ENCODE measurements at places on chromosomes 2 and 18.
A peak's percentile ranks its signal among the peaks of the same experiment; 100 is the strongest.

DNA sequence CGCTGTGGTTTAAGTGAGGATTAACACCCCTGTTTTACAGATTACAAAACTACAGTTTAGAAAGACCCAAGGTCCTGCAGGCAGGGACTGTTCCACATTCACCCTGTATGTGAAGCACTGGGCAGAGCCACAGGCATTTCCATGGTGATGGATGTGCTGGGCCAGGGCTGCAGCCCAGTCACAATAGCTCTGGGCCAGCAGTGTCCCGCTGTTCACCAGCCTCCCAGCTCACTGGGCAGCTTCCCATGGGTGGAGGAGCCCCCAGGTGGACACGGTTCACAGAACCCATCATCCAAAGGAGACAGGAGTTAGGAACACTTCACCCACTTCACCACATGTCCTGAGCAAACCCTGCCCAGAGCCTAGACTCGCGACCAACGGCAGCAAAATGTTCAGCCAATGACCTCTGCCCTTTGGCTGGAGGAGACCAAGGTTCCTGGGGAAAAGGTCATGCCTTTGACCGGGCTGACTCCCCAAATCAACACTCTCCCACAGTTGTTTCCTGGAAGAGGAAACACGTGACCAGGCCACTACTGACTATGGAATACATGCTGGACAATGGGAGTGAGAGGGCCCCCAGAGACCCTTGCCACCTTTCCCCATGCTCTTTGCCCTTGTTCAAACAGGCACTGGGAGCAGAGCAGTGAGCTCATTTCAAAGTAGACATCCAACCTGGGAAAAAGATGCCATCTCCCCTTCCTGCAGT lies 28.0 kb upstream of the SLC35F6 start:
- no peak for DNase-seq

DNA sequence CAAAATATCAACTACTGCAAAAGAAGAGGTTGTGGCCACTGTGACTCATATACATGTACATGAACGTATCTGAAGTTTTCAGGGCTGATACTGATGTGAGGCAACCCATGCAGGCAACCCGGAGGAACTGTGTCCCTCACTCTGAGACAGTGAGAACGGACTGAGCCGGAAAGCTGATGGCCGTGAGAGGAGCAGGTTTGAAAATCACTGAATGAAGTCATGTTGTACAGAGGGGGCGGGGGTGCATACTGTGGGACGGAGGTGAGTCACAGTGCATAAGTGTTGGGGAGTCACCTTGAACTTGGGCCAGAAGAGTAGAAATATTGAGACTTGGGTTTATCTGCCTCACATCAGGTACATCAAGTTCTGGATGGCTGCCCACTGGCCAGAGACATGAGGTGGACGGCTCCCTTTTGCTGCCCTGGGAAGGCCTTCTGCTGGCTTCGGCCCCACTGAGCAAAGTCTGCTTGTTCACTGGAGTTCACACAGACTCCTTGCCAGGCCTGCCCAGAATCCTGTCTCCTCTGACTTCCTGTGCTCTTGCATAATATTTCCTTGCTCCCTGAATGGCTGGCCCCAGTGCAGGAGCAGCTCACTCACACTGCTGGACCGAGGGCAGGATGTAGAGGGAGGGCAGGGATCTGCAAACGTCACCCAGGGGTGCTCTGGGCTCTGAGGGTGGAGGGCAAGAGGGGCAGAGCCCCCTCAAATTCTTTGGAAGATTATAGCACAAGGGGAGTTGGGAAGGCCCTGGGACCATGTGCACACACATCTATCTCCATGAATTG lies 18.1 kb downstream of the EPAS1 start:
- DNase-seq, result no peak

- DNase-seq, result no peak
Measured at GRCh38 chr2:32502941-32503340, 124.9 kb upstream of the TTC27 start.

DNA sequence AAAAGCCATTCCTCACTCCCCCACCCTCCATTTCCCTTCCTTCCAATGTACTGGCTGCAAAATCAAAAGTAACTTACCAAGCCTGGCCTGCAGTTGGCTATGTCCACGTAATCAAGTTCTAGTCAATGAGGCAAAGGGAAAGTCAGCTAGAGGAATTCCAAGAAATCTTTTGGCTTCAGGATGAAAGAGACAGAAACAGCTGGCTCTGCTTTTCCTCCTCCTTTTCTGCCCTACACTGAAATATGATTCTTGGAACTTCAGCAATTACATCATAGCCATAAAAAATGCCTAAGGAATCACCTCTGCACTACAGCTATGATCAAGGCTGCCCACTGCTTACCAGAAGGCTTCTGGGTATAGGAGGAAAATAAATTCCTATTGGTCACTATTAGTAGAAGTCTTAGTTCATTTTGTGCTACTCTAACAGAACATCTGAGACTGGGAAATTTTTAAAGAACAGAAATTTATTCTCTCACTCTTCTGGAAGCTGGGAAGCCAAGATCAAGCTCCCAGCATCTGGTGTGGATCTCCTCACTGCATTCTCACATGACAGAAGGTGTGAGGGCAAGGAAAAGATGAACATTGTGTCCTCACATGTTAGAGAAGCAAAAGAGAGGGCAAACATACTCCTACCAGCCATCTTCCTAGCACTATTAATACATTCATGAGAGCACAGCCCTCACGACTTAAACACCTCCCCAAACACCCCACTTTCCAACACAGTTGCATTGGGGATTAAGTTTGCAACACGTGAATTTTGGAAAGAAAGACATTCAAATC lies 219.9 kb downstream of the TMX3 start:
- no peak for DNase-seq

GRCh38 chr2:21097331-21097730 lies 26.4 kb upstream of the TDRD15 start:
- no peak for DNase-seq

- no peak for DNase-seq
Measured at GRCh38 chr2:98823196-98824170, 92.6 kb upstream of the MGAT4A start.

- DNase-seq, result peak; percentile 75
Measured at GRCh38 chr2:203706403-203706802, at the start of gene CD28. CD28 (plus strand) TSS chr2:203706639; CDS start chr2:203706697, 58 bp downstream.

DNA sequence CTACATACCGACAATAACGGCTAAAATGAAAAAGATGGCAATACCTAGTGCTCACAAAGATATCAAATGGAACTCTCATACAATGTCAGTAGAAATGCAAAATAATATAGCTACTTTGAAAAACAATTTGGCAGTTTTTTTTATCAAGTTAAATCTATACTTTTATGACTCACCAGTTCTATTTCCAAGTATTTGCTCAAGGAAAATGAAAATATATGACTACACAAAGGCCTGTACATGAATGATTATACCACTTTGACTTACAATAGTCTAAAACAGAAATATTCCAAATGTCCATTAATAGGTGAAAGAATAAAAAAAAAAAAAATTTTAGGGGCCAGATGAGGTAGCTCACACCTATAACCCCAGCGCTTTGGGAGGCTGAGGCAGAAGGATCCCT lies 219.8 kb downstream of the ZRANB3 start:
- no peak for DNase-seq

- no peak for DNase-seq
Measured at GRCh38 chr2:120394764-120395163, 48.8 kb downstream of the INHBB start.

DNA sequence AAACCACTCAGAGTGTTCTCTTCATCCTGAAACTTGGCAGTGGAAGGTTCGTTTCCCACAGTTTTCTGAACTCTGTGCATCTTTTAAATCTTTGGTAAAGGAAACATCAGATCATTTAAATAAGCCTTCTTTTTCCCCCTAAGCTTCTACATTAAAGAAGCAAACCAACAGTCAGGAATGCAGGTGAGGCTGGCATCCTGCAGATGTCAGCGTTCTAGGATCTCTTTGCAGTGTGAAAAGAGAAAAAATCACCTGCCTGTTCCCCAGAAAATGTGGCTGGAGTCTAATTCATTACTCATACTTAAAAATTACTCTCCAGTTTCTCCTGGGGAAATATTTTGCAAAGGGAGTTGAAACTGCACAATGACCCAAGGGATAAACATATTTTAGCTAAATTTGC lies 64.5 kb upstream of the ZCCHC2 start:
- no peak for DNase-seq

All from stimulated activated naive B cell treated with anti-CD40 and anti-IgM and Interleukin-4, amounts not matched to agents 10 μg/mL and 1 μg/mL and 100 μg/mL, for 72 hours (primary cell).